ENCODE measurements at places on chromosomes 1 and 21. TPM values are rescaled to one million over a fixed set of nuclear protein-coding genes. Genes with fewer than 3 reads are reported as not detected.

GRCh38 chr1:104195395-104195794 lies 445.7 kb downstream of the AMY1C start:
- no peak for DNase-seq

GNG12 gene
- 42.8 TPM for total RNA-seq

- no peak for DNase-seq
Observed at GRCh38 chr1:209697126-209697525, 7.5 kb upstream of the HSD11B1 start.

CR1 gene
- total RNA-seq, result 8.6 TPM
